ENCODE measurements at places on chromosomes 12 and 14.

DNA sequence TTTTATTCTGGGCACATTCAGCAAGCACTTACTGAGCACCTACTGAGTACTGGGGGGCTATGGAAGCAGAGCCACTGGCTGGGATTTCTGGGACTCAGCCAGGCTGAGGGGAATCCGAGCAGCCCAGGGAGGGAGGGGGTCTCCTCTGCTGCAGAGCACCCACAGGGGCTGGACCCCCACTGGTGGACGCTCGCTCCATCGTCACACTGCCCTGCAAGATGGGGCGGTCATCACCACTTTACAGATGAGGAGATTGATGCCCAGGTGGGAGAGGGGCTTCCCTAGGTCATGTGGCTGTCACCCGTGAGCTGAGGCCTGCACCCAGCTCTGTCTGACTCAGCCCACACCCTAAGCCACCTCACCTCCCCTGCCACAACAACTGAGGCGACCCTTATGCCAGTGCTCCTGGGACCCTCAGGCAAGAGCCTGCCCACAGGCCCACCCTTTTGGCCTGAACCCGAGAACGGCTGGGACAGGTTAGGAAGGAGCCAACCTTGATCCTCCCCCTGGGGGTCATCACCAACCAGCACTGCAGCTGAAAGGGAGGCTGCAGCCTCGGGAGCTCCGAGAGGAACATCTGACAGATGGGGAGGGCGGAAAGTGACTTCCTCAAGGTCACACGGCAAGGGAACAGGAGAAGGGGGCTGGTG is 74.4 kb downstream of the SERPINA3 start:
- DNase-seq = no peak

DNA sequence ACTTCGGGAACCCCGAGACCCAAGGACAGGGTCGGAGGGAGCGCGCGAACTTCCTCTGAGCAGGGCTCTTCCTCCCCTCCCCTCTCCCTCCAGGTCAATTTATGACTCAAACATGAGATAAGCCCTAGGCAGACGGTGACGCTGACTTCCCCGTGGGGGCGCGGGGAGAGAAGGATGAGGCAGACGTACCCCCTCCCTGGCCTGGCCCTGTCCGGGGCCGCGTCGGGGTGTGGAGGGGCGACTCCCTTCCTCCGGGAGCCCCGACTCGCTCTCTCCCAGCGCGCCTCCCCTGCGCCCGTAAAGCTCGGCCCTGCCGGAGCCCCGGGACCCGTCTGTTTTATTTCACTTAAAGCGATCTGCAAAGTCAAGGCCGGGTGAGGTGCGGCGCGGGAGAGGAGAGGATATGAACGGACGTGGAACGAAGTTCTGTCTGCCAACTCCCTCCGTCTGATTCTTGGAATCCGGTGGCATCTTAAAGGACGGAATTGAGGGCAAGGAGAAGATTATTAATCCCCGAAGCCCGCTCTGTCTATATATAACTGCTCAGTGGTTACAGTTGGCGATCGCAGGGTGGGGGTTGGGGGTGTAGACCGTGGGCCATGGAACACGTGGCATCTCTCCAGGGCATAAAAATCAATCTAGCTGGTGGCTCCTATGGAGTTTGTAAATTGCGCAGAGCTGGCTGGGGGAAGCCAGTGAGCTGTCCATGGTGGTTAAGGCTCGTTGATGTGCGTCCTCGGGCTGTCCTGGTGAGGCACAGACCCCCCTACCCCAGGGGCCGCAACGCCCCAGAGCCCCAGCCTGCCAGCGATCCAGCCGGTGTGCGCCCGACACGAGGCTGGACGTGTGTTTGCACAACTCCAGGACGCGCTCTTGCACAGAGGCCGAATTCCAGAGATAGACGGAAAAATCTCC is 2.9 kb upstream of the PTHLH start:
- peak; percentile 68 for DNase-seq

DNA sequence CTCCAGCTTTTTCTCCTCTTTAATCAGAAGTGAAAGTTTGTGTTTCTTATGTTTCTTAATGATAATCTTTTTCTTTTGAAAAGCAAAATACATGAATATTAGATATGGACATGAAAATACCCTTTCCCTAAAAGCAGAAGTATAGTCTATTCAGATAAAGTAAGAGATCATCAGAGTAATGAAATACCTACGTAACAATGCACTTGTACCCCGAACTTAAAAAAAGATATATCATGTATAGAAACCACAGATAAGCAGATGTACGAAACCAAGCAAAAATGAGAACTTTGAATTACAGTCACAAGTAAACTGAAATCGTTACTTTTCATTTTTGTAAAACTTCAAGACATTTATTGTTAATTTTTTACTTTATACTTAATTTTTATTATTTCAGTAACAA is 1.5 kb upstream of the GPR65 start:
- DNase-seq = no peak

DNA sequence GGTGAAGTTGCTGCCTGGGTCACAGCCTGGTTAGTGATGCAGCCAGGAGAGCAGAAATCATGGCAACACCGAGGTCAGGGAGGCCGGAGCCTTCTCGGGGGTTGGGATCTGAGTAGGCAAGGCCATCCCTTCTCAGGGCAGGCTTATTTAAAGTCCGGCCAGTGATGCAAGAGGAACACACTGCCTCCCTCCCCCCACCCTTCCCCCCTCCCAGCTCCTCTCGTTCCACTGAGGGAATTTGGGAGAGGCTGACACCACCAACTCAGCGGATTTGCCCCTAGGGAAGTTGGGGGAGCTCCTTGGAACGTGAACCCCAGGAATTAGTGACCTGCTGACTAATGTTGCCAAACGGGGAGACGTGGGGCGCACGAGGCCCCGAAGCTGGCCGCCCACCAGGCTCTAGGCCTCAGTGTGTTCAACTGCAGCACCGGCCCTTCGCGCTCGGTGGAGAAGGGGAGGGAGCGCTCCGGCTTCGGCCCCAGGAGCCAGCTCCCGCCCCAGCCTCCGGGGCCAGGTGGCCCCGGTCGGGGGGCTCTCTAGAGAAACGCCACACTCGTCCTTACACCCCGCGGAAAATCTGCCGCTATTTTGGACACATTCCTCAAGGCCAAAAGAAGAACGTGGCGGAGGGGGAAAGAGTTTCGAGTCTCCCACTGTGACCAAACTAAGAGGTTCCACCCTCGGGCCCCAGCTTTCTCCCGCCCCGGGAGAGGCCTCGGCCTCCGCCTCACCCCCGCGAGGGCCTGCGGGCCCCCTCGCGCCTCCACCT is 1.6 kb downstream of the CTDSP2 start:
- peak; percentile 37 for DNase-seq

- no peak for DNase-seq
These were observed 12.0 kb downstream of the MEG3 start for GRCh38 chr14:100837805-100838350.

GRCh38 chr14:57435923-57436322 is 45.5 kb downstream of the NAA30 start:
- no peak for DNase-seq

Data from endothelial cell (in vitro differentiated cells).